ENCODE measurements at places on chromosomes 4 and X.

GRCh38 chr4:95289028-95289634, 259.6 kb downstream of the UNC5C start:
- DNase-seq: peak; percentile 14

- no peak for DNase-seq
Observed at GRCh38 chr4:138301536-138301935, 59.4 kb upstream of the SLC7A11 start.

- no peak for DNase-seq
Observed at GRCh38 chr4:168925789-168926490, 84.1 kb downstream of the CBR4 start.

DNA sequence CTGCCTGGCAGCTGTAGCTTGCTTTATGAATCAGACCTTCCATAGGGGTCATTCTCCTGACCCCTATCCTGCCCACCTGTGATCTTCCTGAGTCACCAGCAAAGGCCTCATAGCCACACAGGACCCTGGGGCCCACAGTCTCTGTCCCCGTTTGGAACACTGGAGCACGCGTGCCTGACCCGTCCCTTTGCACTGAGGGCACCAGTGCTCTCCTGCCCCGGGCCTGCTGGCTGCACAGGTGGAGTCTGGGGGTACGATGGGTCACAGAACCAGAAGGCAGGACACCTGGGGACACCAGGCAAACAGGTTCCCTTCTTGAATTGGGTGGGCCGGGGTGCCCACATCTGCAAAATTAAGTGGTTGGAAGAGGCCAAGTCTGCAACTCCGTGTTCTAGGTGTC, 97.2 kb downstream of the CPZ start:
- DNase-seq: no peak
